Fibroblast of upper back skin (primary cell): ENCODE measurements at places on chromosomes 16 and 17.

- no peak for DNase-seq
Observed at GRCh38 chr16:7524419-7524818, 191.8 kb downstream of the RBFOX1 start.

GRCh38 chr16:68377667-68378393 is 67.0 kb downstream of the PRMT7 start:
- no peak for DNase-seq

DNA sequence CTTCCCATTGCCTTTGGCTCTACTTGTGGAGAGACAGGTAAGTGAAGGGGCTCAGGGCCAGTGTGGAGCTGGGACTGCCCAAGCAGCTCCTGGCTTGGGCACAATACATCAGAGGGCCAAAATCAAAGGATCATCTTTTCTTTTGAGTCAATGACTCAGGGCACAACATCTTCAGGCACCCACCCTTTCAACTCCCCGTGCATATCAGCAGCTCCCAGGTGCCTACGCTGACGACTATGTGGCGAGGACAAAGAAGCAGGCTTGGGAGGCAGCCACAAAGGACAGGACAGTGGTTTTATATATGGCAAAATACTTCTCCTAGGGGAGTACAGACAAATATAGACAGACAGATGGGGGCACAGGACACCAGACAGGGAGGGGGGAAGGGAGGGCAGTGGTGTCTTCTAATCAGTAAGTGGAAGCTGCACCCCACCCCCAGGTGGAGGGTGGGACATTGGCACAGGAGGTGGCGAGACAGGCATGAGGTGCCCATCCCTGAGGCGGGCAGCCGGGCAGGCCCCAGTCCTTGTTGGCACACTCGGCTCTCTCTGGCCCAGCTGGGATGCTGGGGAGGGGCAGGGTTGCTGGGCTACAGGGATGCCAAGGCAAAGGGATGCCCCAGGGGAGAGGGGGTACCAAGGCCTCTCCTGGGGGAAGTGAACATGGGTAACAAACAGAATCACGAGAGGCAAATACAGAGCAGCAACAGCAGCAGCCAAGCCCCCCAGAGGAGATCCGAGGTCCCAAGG is 7.7 kb upstream of the ARL5C start:
- no peak for DNase-seq

DNA sequence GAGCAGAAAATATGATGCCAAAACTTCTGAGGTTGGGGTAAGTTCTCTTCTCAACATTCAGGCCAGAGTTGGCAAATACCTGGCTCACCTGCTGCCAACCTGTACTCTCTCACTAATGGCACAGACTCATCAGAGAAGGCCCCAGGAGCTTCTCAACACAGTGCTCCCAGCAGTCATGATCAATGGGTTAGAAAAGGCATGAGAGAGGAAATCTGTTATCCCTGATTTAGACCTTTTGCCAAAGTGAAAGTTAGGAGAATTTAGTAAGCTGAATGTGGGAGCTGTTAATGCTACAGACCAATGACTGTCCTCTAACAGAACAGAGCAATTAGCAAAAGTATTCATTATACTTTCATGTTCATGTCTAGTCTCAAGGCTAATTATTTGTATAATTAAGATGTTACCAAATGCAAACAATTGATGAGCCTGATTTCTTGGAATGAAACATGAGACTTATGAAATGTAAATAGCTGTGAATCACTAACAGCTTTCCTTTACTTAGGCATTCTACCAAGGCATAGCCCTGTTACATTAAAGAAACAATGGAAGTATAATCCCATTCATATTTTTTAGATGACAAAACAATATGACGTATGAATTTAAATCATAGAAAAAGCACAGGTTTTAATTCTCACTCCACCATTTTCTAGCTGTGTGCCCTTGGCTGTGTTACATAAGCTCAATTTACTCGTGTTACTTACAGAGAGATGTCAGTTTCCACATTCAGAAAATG is 68.7 kb upstream of the MARCHF10 start:
- DNase-seq, result peak; percentile 58

DNA sequence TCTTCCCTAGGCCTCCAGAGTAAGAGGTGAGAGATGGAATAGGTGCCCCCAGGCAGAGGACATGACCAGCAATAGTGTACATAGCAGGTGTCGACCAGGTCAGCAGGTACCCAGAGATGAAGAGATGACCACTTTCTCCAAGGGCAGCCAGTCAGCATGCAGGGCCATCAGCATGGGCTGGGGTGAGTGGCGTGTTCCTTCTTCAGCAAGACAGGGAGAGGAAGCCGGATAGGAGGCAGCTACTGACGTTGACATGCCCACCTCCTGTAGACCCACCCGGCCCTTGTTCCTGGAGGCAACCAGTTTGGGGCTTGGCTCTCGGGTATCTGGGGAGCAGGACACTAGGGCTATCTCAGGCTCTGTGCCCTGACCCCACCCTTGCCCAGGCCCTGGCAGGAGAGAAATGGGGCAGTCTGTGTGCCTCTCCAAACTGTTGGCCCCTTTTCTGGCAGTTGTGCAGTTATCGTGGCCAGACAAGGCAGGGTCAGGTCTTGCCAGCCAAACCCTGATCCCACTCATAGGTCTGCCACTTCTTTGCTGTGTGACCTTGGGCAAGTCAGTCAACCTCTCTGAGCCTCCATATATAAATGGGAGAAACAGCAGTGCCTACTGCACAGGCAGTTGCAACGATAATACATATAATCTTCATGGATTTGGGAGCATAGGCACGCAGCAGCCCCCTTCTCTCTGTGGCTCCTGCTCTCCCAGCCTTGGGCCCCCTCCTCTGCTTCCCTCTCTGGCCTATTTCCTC is 1.4 kb upstream of the NDRG4 start:
- DNase-seq, result no peak

DNA sequence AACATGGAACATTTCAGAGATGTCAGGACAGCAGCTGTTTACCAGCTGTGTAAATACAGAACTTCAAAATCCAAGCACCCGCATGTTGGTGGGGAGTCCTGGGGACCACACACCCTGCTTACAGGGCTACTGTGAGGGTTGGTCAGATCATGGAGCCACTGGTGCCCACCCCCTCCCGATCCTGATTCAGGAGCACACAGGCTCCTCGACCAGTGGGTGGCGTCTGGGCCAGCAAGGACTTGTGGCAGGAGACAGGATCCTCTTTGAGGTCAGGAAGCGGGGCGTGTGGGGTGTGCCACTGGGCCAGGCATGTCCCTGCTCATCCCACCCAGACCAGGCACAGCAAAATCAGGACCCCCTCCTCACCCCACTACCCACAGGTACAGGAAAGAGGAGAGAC is 83.6 kb downstream of the SDK2 start:
- DNase-seq, result no peak

DNA sequence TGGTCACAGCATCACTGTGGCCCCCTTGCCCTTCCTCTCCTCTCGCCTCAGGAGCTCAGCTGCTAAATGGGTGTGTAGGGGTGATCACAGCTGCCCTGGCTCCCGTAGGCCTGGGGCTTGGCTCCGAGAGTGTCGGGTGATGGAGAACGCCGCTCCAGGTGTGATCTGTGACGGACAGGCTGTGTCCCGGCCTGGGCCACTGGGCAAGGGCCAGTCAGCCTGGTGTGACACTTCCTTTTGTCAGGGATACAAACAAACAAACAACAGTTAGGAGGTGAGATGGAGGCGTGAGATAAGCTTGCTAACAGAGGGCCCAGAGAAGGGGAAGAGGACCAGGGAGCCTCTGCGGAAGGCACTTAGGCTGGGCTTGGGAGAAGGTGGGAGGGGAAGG is 2.0 kb downstream of the ADGRG1 start:
- no peak for DNase-seq

GRCh38 chr16:25317732-25318316 is 60.2 kb upstream of the ZKSCAN2 start:
- no peak for DNase-seq

DNA sequence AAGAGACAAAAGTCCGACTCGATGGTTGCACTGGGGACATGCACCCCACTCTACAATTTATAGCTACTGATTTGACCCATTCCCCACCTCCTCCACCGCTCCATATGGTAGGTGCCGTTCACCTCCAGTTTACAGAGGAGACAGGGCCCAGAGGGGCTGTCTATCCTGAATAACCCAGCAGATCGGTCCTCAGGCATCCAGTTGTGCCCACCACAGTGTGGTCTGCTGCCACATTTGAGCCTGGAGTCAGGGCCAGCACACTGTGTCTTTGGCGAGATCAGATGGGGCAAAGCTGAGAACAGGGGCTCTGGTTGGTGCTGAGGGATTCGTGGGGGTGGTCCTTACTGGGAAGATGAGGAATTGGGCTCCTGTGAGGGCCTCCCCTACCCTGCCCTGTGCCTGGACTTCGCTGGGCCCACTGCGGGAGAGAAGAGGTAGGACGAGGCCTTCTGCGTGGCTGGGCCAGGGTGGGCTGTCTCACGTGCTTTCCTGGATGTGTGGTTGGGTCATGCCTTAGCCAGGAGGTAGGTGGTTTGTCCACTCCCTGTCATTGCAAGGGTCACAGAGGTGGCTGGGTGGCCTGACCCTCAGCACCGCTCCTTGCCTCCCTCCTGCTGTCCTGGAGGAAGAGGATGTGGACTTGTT is 2.8 kb downstream of the ADCY7 start:
- no peak for DNase-seq

DNA sequence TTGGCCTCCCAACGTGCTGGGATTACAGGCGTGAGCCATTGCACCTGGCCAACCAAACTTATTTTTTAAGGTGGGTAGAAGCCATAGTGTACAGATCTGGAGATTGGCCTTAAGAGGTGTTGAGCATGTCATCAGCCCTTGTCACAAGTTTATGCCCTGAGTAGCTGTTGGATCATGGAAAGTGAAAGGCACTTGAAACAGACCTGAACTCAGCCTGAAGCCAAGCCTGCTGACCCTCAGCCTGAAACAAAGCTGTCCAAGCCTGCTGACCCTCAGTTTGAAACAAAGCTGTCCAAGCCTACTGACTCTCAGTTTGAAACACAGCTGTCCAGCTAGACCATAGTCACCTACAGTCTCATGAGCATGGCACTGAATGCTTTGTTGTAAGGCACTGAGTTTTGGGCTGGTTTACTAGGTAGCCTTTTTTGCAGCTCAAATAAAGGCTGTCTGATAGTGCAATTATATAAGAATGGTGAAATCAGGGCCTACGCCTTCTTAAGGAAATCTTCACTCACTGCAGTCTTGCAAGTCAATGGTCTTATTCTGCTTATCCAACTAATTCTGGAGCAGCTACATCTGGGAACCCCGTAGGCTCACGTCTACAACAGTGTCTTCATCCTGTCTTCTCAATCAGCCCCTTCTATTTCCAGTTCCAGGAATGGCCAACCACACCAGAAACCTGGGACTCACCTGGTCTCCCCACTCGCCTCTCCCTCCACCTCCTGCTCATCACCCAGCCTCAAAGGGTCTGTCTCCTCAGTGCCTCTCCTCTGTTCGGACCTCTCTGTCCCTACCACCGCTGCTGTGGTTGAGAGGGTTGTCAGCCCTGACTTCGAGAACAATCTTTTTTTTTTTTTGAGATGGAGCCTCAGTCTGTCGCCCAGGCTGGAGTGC is 2.9 kb upstream of the NPIPB15 start:
- no peak for DNase-seq

DNA sequence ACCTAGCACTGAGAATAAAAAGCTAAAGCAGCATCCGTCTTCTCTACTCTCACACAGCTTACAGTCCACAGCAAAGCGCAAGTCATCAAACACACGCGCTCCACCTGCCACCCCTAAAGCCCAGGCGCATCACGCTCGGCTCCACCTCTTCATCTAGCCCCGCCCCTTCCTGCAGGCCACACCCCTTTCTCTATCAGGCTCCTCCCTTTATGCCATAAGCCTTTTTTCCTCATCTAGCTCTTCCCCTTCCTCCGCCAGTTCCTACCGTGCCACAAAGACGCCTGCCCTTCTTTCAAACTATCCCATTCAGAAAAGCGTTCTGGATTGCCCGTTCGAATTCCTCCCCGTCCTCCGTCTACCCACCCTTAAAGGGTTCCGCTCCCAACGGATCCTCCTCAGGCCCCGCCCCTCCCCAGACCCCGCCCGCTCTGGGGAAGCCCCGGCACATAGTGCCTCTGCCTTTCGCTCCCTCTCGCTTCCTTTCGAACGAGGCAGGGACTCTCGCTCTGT is 417 bp downstream of the C16orf46 start:
- DNase-seq, result peak; percentile 75

GRCh38 chr17:46013127-46013501 is 14.1 kb downstream of the STH start:
- no peak for DNase-seq

DNA sequence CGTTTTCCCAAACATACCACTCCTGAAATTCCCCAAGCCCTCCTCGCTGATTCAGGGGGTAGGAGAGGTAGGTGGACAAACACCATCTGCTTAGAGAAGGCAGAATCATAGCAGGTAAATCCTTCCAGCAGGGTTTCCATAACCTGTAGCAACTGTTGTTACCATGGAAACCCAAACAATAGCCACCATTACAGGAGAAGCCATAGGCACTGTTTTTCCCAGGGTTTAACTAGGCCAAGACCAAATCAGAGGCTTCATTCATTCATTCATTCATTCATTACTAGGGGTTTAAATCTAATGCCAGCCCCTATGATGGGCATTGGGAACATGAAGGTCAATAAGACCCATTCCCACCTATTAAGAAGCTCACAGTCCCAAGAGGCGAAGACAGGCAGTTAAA is 25.5 kb upstream of the CIITA start:
- DNase-seq, result no peak

DNA sequence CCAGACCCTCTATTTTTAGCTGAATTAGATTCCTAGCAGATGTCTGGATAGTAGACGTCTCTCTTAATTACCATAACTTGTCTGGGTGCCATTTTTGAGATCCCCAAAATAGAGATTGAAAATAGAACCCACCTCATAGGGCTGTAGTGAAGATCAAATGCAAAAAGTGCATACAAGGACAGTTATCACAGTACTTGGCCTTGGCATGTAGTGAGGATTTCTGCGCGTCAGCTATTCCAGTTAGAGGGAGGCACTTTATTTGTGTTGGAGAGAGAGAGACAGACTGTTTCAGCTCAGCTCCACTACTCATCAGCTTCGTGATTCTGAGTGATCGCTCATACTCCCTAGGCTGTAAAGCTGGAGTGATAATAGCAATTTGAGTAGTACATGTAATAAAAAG is 59.6 kb upstream of the CDH13 start:
- no peak for DNase-seq

GRCh38 chr17:8755590-8756255 is 2.6 kb downstream of the SPDYE4 start:
- DNase-seq, result no peak

GRCh38 chr17:18263885-18264682 is 3.6 kb downstream of the MIEF2 start:
- DNase-seq, result no peak

GRCh38 chr16:84247331-84247730 is 7.5 kb upstream of the KCNG4 start:
- no peak for DNase-seq

- DNase-seq, result no peak
Observed at GRCh38 chr16:86257546-86257945, 252.8 kb upstream of the FOXF1 start.

- no peak for DNase-seq
Observed at GRCh38 chr17:77189148-77189547, 48.4 kb downstream of the SEC14L1 start.

- no peak for DNase-seq
Observed at GRCh38 chr17:5183410-5183793, 8.3 kb downstream of the ZNF594 start.

GRCh38 chr17:74094651-74095050 is 108.8 kb upstream of the RPL38 start:
- DNase-seq, result no peak

GRCh38 chr17:49146620-49147306 is 14.2 kb downstream of the B4GALNT2 start:
- peak; percentile 99 for DNase-seq

GRCh38 chr16:30766933-30767284 is 4.8 kb downstream of the RNF40 start:
- DNase-seq, result no peak

- no peak for DNase-seq
Observed at GRCh38 chr16:49658531-49658930, 197.4 kb downstream of the ZNF423 start.

- DNase-seq, result peak; percentile 60
Observed at GRCh38 chr17:77772461-77772897, 186.0 kb upstream of the TNRC6C start.
